ENCODE measurements at places on chromosomes 5 and 9.

DNA sequence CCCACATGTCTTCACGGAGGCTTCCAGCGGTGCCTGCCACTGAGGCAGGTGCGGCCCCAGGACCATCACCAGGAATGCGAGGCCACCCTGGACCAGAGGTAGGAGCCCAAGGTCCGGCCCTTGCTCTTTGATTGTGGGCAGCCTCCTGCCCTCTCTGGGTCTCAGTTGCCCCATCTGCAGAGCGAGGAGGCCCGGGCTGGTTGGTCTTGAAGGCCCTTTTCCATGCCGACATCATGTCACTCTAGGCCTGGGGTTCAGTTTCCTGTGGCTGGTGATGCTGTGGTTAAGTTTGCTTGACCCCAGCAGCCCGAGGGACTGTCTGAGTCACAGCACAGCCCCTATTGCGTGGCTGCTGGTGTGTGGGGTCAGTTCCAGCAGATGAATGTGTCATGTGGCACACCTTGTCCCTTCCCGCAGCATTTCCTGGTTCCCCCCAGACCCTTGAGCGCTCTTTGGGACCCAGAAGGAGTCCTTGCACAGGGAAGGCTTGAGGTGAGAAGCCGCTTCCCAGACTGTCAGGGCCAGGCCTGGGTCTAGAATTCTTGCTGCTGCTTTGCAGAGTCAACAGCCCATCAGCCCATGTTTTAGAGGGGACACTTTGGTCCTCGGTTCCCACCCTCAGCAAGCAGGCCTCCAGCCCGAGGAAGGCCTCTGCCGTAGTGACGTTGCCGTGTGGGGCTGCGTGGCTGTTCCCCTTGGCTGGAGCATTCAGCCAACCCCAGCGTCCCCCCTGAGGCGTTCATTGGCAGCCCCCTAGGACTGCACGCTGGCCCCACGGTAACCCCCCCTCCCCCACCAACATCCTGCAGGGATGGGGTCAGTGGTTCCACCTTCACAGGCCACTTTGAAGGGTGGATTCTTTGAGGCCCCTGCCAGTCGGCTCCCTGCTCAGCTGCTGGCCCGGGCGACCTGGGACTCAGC lies 31.0 kb upstream of the HMCN2 start:
- no peak for DNase-seq

DNA sequence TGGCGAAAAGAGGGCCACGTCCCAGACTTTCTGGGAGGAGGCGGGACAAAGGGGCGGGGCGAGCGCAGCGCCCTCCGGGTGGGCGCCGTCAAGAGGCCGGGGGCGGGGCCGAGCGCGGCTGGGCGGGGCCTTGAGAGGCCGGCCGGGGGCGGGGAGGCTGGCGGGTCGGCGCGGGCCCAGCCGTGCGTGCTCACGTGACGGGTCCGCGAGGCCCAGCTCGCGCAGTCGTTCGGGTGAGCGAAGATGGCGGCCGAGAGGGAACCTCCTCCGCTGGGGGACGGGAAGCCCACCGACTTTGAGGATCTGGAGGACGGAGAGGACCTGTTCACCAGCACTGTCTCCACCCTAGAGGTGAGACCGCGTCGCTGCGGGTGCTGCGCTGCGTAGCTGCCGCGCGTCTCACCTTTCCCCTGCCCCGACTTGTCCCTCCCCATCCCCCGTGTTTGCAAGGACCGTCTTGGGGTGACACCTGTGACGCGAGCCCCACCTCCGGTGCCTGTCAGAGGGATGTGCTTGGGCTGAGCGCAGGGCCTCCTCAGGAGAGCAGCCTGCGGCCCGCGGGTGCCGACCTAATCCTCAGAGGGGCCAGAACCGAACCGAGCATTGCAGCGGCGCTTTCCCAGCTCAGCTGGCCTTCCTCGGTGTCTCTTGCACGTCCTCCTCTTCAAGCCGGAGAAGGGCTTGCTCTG lies at the start of gene SNX2:
Gene SNX2, plus strand, starts transcription at position 220 of the 689 bp plus-strand sequence. Its CDS starts 24 bp downstream, at position 244.
- peak; percentile 90 for DNase-seq

GRCh38 chr5:174903172-174903732 lies 178.9 kb downstream of the MSX2 start:
- no peak for DNase-seq

DNA sequence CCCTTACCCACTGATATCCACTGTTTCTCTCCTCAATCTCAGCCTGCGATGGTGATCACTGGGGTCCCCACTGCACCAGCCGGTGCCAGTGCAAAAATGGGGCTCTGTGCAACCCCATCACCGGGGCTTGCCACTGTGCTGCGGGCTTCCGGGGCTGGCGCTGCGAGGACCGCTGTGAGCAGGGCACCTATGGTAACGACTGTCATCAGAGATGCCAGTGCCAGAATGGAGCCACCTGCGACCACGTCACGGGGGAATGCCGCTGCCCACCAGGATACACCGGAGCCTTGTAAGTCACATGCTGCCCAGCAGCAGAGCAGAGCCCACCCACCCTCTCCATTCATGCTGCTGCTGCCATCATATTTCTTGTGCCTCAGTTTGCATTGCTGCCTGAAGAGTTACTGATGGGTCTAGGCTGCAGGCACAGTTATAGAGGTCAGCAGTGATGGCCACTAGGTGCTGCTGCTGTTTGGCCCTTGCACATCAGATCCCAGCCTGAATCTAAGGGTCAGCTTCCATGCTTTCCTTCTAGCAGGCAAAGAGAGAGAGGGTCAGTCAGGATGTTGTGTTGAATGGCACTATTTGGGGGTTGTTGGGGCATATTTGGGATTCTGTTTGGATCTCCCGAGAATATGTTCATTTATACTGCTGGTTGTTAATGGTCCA lies 106.0 kb downstream of the MEGF10 start:
- no peak for DNase-seq

- DNase-seq: no peak
Observed at GRCh38 chr9:115694014-115694413, 459.6 kb upstream of the PAPPA start.

DNA sequence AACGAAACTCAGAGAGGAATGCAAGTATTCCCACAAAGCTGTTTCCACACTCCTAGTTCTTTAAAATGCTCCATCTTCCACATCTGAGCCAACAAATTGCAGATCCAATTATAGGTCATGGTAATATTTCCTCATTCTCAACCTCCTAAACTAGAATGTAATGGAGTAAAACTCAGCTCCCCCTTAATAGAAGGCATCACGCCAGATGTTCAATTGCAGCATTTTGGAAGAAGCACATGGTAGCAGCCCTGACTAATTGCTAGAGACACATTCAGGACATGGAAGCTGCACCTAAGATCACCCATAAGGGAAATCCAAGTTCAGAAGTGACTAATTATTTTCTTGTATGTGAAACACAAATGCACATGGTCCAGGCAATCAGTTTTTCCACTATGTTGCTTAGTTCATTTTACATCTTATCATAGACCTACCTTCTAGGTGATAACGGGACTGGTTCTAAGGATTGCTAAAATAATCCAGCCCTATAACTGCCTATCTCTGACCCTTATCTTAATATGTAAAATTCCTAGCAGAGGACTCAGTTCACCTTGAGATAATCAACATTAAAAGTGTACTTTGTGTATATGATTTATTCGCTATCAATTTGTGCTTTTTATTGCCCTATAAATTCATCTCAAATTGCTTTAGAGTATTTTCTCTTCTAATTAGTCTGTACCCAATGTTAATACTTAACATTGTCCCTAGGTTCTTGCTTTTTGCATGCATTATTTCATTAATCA lies 75.1 kb downstream of the GABRB2 start:
- DNase-seq: no peak

GRCh38 chr5:17925276-17925675 lies 291.0 kb downstream of the TAF11L14 start:
- no peak for DNase-seq

- DNase-seq: no peak
Observed at GRCh38 chr5:142671266-142671665, 14.6 kb downstream of the FGF1 start.

DNA sequence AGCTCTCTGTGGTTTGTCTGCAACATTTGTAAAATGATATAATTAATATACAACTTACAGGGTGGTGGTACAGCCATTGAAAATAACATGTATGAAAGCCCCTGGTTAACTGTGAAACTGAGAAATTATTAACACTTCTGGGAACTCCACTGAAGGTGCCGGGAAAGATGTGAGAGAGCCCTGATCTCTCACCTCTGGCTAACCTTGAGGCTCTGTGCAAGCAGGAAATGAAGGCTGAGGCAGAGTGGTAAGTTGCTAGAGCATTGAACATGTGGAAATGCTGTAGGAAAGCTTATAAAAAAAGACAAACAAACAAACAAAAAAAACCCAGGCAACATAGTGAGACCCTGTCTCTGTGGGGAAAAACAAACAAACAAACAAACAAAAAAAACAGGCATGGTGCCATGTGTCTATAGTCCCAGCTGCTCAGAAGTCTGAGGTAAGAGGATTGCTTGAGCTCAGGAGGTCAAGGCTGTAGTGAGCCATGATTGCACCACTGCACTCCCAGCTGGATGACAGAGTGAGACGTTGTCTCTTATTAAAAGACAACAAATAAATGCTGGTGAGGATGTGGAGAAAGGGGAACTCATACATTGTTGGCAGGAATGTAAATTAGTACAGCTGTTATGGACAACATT lies 7.5 kb downstream of the CATSPER3 start:
- DNase-seq: no peak

GRCh38 chr5:19928562-19929421 lies 59.2 kb downstream of the CDH18 start:
- no peak for DNase-seq

DNA sequence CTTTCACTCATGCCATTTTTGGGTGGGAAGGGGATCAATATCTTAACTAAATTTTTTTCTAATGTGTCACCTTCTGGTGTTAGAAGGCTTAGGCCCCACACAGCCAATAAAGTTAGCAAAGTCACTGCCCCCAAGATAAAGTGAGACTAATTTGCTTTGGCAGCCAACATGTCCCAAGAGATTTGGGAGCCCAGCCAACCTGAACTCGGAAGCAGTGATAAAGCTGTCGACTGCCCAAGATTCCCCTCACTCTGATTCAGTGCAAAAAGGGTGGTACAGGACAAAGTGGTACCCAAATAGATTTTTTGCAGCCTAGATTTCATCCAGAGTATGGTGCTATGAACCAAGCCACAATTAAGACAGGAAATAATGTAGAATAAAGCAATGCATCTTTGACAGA lies 572.5 kb upstream of the ARRDC3 start:
- no peak for DNase-seq

GRCh38 chr9:80242022-80242421 lies 670.3 kb downstream of the TLE4 start:
- DNase-seq: no peak

GRCh38 chr9:97359147-97359546 lies 51.7 kb downstream of the CCDC180 start:
- DNase-seq: no peak

DNA sequence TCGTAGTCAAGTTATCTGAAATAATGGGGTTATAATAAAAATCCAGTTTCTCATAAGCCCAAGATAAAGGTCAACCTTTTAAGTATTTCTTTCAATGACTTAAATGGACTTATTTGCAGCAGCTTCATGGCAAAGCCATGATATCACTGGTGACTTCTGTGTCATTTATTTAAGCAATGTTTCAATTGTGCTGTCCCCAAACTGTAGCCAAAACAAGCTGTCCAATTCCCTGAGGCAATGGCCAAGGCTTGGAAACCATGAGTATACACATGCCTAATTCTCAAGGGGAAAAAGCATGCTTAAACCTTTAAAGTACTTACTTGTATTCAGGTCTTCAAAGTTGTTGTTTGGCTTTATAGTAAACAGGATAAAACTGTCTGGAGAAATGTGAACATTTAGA lies 376.4 kb upstream of the TNC start:
- DNase-seq: no peak

DNA sequence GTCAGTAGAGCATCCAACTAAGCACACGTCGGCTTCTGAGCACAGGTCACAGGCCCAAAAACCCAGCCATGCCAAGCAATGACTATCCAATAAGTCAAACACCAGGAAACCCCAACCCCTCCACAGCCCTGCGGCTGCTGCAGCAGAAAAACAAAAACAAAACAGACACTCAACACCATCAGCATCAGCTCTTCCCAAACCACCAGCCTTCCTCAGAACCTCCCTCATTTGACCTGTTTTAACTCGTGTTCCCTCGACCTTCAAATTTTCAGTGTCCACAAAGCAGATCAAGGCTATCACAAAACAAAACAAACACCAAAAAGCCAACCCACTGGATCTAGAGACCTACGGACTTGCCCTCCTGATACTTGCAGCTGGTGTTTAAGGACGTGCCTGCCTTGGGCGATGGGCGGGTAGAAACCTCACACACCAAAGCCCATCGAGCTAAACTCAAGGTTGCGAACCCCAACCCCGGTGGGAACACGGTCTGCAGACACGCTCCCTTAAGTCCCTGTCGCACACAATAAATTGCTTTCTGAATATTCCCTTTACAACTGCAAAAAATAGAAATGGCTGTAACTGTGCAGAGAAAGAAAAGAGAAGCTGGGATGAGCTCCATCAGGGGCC lies 247.1 kb upstream of the ANKRD55 start:
- DNase-seq: peak; percentile 45

DNA sequence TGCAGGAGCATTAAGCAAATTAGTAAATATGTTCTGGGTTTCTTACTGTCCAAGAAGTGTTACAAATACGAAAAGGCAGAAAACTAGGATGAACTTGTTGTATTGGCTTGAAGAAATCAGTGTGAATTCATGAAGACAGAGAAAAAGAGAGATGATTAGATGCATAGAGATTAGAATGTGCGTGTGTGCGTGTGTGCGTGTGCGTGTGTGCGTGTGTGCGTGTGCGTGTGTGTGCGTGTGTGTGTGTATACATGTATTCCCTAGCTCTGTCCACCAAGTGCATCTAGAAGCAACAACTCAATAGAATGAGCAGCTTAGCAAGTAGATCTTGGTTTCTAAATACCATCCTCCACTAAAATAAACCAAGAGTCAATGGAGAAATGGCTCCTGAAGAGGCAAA lies 41.5 kb downstream of the SMIM23 start:
- DNase-seq: no peak

- no peak for DNase-seq
Observed at GRCh38 chr9:13446286-13446937, 166.9 kb upstream of the MPDZ start.

DNA sequence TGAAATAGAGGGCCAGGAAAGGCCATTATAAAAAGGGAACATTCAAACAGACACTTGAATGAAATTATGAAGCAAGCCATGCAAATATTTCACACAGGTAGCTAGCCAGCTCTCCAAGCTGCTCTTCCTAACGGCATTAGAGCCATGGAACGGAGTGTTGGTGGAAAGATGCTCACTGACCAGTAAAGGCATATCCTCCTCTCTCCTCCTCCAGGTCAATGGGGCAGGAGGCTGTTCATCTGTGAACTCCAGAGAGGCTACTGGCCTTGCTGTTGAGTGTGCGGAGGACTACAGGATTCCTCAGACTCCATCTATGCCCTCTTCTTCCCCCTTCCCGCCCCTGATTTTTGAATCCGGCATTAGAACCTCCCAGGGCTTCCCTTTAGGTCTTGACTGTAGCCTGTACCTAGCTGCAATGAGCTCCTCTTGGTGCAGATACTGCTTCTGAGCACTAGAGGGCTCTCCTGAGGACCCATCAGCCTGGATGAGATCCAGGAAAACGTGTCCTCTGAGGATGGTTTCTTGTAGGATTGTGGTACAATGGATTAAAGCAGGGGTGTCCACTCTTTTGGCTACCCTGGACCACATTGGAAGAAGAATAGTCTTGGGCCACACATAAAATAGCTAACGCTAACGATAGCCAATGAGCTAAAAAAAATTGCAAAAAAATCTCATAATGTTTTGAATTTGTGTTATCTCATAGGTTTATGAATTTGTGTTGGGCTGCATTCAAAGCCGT lies 162.2 kb downstream of the SREK1 start:
- peak; percentile 24 for DNase-seq

- DNase-seq: no peak
Observed at GRCh38 chr9:15404171-15404570, 18.5 kb upstream of the SNAPC3 start.

Data from memory B cell (primary cell).